ENCODE measurements at places on chromosomes 11 and 22.

DNA sequence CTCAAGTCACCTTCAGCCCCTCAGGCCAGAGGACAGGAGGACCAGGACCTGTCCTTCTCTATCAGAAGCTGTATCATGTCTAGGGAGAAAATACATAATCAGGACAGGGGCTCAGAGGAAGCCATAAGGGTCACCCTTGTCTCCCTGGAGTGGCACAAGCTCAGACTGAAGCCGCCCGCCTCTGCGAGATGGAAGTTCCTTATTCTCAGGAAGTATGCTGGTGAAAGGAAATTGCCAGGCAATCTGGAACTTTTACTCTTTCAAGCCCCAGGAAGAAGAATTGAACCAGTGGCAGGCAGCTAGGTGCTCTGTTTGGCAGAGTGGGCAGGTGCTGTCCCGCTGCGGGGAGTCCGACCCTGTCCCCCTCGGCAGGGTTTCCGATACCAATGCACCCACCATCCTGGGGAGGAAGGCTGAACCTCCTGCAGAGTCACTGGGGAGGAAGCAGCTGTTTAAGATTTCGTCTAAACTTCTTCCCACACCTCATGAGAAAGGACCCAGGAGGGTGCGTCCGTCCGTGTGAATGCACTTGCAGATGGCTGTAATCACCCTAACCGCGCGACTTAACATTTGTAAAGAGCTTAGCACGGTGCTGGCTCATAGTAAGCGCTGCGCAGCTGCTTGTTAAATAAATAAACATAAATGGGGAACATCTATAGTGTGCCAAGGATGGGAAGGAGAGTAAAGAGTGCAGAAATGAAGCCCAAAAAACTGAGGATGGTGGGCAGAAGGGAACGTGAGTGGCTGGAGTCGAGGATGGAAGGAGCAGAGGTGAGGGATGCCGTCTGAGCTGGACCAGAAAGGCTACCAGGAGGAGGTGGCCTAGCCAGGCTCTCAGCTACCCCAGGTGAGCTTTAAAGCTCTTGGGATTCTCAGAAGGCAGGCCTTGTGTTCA is 5.0 kb upstream of the ANO1 start:
- no peak for DNase-seq

- no peak for DNase-seq
Observed at GRCh38 chr22:23376256-23376655, 195.9 kb downstream of the BCR start.

DNA sequence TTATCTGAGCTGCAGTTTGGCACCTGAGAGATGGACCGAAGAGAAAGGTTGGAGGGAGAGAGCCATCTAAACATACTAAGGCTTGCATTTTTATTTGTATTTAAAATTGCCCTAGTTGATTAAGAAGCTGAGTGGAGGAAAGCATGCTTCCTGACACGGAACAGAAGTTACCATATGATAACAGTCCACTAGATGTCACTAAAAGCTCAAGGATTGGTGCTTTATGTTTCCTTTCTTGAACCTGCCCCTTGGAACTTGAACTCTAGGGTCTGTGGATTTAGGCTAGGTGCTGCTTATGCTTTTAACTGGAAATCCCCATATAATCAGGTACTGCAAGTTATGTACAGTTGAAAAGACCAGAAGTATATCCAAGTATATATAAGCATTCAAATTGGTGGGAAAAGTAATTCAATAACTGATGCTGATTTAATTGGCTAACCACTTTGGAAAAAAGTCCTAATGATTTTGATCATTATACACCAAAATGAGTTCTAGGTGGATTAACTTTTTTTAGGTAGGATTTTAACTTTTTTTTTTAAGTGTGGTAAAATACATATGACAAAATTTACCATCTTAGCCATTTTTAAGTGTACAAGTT is 9.5 kb downstream of the RBMXL2 start:
- peak; percentile 38 for DNase-seq

GRCh38 chr11:73452726-73453125 is 76.5 kb downstream of the RELT start:
- DNase-seq, result no peak

GRCh38 chr11:34161812-34162492 is 56.5 kb downstream of the NAT10 start:
- DNase-seq, result no peak

- DNase-seq, result no peak
Observed at GRCh38 chr11:115247361-115247760, 256.9 kb downstream of the CADM1 start.

DNA sequence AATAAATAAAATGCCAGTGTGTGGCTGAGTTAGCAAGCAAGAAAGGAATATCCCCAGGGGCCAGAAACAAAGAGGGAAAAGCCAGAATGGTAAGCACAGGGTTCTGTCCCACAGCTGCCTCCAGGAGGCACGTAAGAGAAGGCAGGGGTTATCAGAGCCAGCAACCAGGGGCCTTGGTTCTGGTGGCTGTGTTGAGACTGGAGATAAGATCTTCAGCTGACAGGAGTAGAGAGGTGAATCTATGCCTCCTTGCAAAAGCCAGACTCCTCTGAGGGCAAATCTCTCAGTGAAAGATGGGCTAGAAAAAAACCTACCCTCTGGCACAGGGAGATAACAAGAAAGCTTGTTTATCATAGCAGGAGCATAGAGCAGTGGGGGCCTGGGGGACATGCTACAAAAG is 29.8 kb upstream of the NFAM1 start:
- no peak for DNase-seq

DNA sequence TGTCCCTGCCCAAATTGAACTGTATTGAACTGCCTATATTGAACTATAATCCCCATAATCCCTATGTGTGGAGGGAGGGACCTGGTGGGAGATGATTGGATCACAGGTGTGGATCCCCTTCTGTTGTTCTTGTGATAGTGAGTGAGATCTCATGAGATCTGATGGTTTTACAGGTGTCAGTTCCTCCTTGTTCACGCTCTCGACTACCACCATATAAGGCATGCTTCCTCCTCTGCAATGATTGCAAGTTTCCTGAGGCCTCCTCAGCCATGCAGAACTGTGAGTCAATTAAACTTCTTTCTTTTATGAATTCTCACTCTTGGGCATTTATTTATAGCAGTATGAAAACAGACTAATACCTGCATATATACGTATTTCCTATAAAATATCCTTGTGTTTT is 206.5 kb upstream of the PDGFD start:
- DNase-seq, result no peak

All from foreskin melanocyte (primary cell).